Endodermal cell (in vitro differentiated cells): ENCODE measurements at places on chromosomes 13 and 19. TPM values are rescaled to one million over a fixed set of nuclear protein-coding genes. Genes with fewer than 3 reads are reported as not detected.

The IQCN gene
- 1.3 and 2.4 TPM in 2 replicates for total RNA-seq

The SIGLEC12 gene
- total RNA-seq = not detected in 2 replicates

- H3K36me3 ChIP-seq = no peaks in the 10 kb centered on the region
- H3K27me3 ChIP-seq = no peaks in the 10 kb centered on the region
- H3K27ac ChIP-seq = no peak overlapping the region
- DNase-seq = no peak
- H3K4me1 ChIP-seq = peaks cover 5% of the 10 kb centered on the region
- no peak overlapping the region for H3K4me3 ChIP-seq
Observed at GRCh38 chr13:71632206-71632605, 234.8 kb downstream of the DACH1 start.

- no peaks in the 10 kb centered on the region for H3K27me3 ChIP-seq
- no peaks in the 10 kb centered on the region for H3K4me1 ChIP-seq
- no peak overlapping the region for H3K27ac ChIP-seq
- no peak for DNase-seq
- H3K36me3 ChIP-seq = no peaks in the 10 kb centered on the region
- H3K4me3 ChIP-seq = no peak overlapping the region
Observed at GRCh38 chr13:39132286-39133230, 94.3 kb downstream of the NHLRC3 start.

- DNase-seq = peak; percentile 95
- peak overlapping the region; percentile 98 for H3K4me3 ChIP-seq
- peaks cover 8% of the 10 kb centered on the region for H3K4me1 ChIP-seq
- no peaks in the 10 kb centered on the region for H3K27me3 ChIP-seq
- H3K27ac ChIP-seq = peak overlapping the region; percentile 92
Observed at GRCh38 chr19:52735734-52736133, 890 bp upstream of the ZNF611 start.

DNA sequence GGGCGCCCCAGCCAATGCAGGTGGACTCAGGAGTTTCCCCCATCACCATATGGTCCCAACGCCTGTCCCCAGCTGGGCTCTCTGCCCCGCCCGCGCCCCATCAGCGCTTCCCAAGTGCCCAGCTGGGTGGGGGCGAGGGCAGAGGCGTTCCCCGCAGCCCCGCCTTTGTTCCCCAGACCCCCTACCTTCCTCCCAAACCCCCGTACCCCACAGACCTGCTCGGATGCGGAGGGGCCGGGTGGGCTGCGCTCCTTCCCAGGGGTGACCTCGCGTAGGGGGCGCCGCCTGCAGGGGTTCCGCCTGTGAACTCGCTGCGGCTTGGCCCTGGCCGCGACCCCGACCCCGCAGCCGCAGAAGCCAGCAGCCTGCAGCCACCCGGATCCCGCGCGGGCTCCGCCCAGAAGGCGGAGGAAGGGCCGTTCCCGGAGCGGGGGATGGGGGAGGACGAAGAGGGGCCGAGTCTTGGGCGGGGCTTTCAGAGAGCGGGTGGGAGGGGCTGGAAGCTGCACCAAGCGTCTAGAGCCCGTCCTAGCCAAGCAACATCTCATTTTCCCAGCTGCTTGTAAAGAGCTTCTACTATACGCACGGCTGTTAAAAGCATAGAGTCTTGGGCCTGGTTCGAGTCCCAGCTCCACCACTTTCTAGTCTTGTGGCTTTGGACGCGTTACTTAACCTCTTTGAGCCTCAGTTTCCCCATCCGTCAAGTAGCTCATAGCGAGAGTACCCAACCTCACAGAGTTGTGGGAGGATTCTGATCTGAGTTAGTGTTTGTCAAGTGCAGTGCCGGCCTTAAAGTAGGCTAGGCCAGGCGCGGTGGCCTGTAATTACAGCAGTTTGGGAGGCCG, at the start of gene RAB3D:
Gene RAB3D (minus strand): TSS at position 404 of the 845 bp plus-strand sequence. CDS start 2,258 bp downstream, outside the sequence.
- no peaks in the 10 kb centered on the region for H3K27me3 ChIP-seq
- peaks cover 25% of the 10 kb centered on the region for H3K36me3 ChIP-seq
- no peak within 1 kb of the TSS for H3K27ac ChIP-seq
- peak; percentile 98 for DNase-seq
- H3K4me3 ChIP-seq = peak within 1 kb of the TSS; percentile 85

GRCh38 chr19:44401139-44402115, at the start of gene ZNF285:
Gene ZNF285 (minus strand): TSS chr19:44401608. CDS start chr19:44397213, 4,395 bp downstream.
- H3K27me3 ChIP-seq = no peaks in the 10 kb centered on the region
- peak within 1 kb of the TSS; percentile 91 for H3K4me3 ChIP-seq
- H3K27ac ChIP-seq = no peak within 1 kb of the TSS
- no peaks in the 10 kb centered on the region for H3K4me1 ChIP-seq

GRCh38 chr19:5030136-5030820, 61.4 kb downstream of the KDM4B start:
- no peak for DNase-seq
- H3K4me1 ChIP-seq = no peaks in the 10 kb centered on the region
- H3K27ac ChIP-seq = peak overlapping the region; percentile 0
- H3K4me3 ChIP-seq = no peak overlapping the region
- peaks cover 23% of the 10 kb centered on the region for H3K36me3 ChIP-seq
- H3K27me3 ChIP-seq = no peaks in the 10 kb centered on the region

DNA sequence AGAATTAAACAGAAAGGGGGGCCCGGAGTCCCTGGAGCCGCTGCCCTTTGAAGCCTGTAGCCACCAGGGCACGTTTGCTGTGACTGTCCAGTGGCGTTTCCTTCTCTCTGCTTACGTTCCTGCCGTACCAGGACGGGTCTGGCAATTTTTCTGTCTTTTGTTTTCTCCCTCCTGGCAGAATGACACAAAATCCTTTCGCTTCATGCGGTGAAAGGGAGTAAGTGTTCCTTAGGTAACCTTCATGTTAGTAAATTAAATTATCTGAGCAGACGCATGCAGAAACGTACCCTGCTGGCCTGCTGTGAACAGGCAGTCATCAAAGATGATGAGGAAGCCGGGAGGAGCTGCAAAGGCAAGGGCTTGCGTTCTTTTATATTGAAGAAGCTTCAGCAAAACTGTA, 299.3 kb upstream of the ARGLU1 start:
- H3K27me3 ChIP-seq = no peaks in the 10 kb centered on the region
- no peak for DNase-seq
- H3K27ac ChIP-seq = peak overlapping the region; percentile 44
- H3K4me1 ChIP-seq = no peaks in the 10 kb centered on the region
- no peak overlapping the region for H3K4me3 ChIP-seq

GRCh38 chr19:38388349-38389100, at the start of gene SPRED3:
Gene SPRED3 (plus strand): TSS chr19:38388697. CDS start chr19:38390303, 1,606 bp downstream.
- H3K4me1 ChIP-seq = peaks cover 2% of the 10 kb centered on the region
- peak within 1 kb of the TSS; percentile 94 for H3K4me3 ChIP-seq
- peaks cover 6% of the 10 kb centered on the region for H3K36me3 ChIP-seq
- H3K27me3 ChIP-seq = no peaks in the 10 kb centered on the region

The APLP1 gene
- 8.6 and 10.6 TPM in 2 replicates for total RNA-seq

DNA sequence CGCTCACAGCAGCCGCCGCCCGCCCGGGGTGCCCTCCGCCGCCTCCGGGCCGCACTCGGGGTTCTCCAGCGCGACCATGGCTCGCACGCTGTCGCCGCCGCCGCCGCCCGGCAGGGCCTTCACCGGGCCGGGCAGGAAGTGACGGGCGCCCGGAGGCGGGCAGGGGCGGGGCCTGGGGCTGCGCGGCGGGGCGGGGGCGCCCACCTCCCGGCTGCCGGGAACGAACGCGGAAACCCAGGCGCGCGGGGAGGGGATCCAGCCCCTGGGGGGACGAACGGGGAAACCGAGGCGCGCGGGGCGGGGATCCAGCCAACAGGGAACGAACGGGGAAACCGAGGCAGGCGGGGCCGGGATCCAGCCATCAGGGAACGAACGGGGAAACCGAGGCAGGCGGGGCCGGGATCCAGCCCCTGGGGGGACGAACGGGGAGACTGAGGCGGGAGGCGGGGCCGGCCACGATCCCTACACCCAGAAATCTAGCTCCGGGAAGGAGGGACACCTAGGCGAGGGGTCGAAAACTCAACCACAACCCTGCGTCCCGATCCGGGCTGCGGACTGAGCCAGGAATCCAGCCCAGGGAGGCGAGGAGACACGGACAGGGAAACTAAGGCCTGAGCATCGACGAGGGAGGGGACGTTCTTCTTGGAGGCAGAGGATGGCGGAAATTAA, at the start of gene R3HDM4:
Gene R3HDM4 (minus strand): TSS at position 140 of the 669 bp plus-strand sequence. CDS start 62 bp downstream, at position 78.
- H3K27me3 ChIP-seq = peaks cover 26% of the 10 kb centered on the region
- no peaks in the 10 kb centered on the region for H3K36me3 ChIP-seq
- no peaks in the 10 kb centered on the region for H3K4me1 ChIP-seq
- peak; percentile 86 for DNase-seq

GRCh38 chr13:105452895-105453294, 1082.6 kb downstream of the EFNB2 start:
- H3K27ac ChIP-seq = no peak overlapping the region
- no peaks in the 10 kb centered on the region for H3K36me3 ChIP-seq
- DNase-seq = no peak
- H3K4me1 ChIP-seq = no peaks in the 10 kb centered on the region

GRCh38 chr13:28817204-28817603, 2.9 kb upstream of the MTUS2 start:
- no peaks in the 10 kb centered on the region for H3K36me3 ChIP-seq
- peak; percentile 78 for DNase-seq
- no peaks in the 10 kb centered on the region for H3K4me1 ChIP-seq
- no peak overlapping the region for H3K4me3 ChIP-seq
- H3K27me3 ChIP-seq = peaks cover 45% of the 10 kb centered on the region
- no peak overlapping the region for H3K27ac ChIP-seq

The CYSLTR2 gene
- total RNA-seq = not detected in 2 replicates

The KMT2B gene
- total RNA-seq = 49.6 and 54.0 TPM in 2 replicates

- DNase-seq = peak; percentile 93
- no peaks in the 10 kb centered on the region for H3K36me3 ChIP-seq
- H3K27me3 ChIP-seq = no peaks in the 10 kb centered on the region
- no peak overlapping the region for H3K27ac ChIP-seq
- no peaks in the 10 kb centered on the region for H3K4me1 ChIP-seq
Observed at GRCh38 chr19:13195678-13196077, 45.5 kb downstream of the IER2 start.

GRCh38 chr13:49610176-49610575, 18.1 kb upstream of the ARL11 start:
- no peak for DNase-seq
- no peaks in the 10 kb centered on the region for H3K27me3 ChIP-seq
- no peak overlapping the region for H3K27ac ChIP-seq
- H3K36me3 ChIP-seq = no peaks in the 10 kb centered on the region
- no peaks in the 10 kb centered on the region for H3K4me1 ChIP-seq

GRCh38 chr19:45528149-45528743, 21.0 kb downstream of the VASP start:
- no peak overlapping the region for H3K27ac ChIP-seq
- H3K4me1 ChIP-seq = no peaks in the 10 kb centered on the region
- no peak overlapping the region for H3K4me3 ChIP-seq

- H3K27me3 ChIP-seq = no peaks in the 10 kb centered on the region
- DNase-seq = no peak
Observed at GRCh38 chr13:59823486-59823885, 340.2 kb downstream of the DIAPH3 start.

DNA sequence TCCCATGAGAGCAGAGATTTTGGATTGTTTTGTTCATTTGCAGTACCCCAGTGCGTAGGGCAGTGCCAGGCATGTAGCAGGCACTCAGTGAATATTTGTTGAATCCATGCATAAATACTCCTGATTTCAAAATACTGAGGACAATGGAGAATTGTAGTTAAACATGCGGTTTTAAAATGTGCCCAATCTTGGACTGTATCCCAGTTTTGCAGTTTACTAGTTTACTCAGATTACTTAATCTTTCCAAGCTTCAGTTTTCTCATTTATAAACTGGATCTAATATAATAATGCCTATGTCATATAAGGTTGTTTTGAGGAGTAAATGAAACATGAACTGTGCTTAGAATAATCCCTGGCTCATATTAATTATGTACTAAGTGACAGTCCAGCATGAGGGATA, 39.0 kb downstream of the RCBTB2 start:
- no peaks in the 10 kb centered on the region for H3K36me3 ChIP-seq
- H3K27ac ChIP-seq = no peak overlapping the region
- H3K27me3 ChIP-seq = no peaks in the 10 kb centered on the region
- no peaks in the 10 kb centered on the region for H3K4me1 ChIP-seq
- no peak overlapping the region for H3K4me3 ChIP-seq

GRCh38 chr19:2478278-2478755, 2.4 kb downstream of the GADD45B start:
- H3K27me3 ChIP-seq = no peaks in the 10 kb centered on the region
- H3K4me1 ChIP-seq = peaks cover 4% of the 10 kb centered on the region
- H3K27ac ChIP-seq = no peak overlapping the region
- H3K36me3 ChIP-seq = no peaks in the 10 kb centered on the region
- H3K4me3 ChIP-seq = peak overlapping the region; percentile 96

The KLK3 gene
- total RNA-seq = not detected in 3 replicates

The UNC13A gene
- total RNA-seq = 10.1 and 10.7 TPM in 2 replicates
